ENCODE measurements at places on chromosomes 5 and 9. TPM values are rescaled to one million over a fixed set of nuclear protein-coding genes. Genes with fewer than 3 reads are reported as not detected.

GRCh38 chr9:83800236-83801033 is 17.1 kb downstream of the GKAP1 start:
- no peaks in the 10 kb centered on the region for H3K27me3 ChIP-seq
- H3K4me3 ChIP-seq: no peak overlapping the region
- peaks cover 15% of the 10 kb centered on the region for H3K36me3 ChIP-seq
- DNase-seq: no peak

- peak overlapping the region; percentile 91 for H3K27ac ChIP-seq
- peak overlapping the region; percentile 83 for H3K4me3 ChIP-seq
- H3K36me3 ChIP-seq: peaks cover 11% of the 10 kb centered on the region
- DNase-seq: peak; percentile 58
Observed at GRCh38 chr5:15501091-15501791, 1.3 kb downstream of the FBXL7 start.

GRCh38 chr5:115295777-115296123 is 704 bp downstream of the CCDC112 start:
- H3K27me3 ChIP-seq: peaks cover 6% of the 10 kb centered on the region
- peak overlapping the region; percentile 89 for H3K27ac ChIP-seq
- peaks cover 9% of the 10 kb centered on the region for H3K36me3 ChIP-seq
- peak overlapping the region; percentile 90 for H3K4me3 ChIP-seq

DNA sequence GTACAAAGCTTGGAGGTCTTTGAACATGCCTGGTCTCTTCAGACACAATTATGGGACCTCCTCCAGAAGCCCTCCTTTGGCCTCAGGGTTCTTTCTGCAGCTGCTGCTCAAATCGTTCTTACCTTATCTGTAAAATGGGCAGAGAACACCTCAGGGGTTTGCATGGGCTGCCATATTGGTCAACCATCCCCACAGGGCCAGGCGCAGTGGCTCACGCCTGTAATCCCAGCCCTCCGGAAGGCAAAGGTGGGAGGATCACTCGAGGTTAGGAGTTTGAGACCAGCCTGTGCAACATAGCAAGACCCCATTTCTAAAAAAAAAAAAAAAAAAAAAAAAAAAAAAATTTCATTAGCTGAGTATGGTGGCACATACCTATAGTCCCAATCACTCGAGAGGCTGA is 29.1 kb upstream of the TCF7 start:
- peaks cover 3% of the 10 kb centered on the region for H3K27me3 ChIP-seq
- H3K27ac ChIP-seq: no peak overlapping the region
- H3K4me1 ChIP-seq: no peaks in the 10 kb centered on the region
- H3K4me3 ChIP-seq: no peak overlapping the region
- H3K36me3 ChIP-seq: no peaks in the 10 kb centered on the region
- no peak for DNase-seq

- no peak for DNase-seq
- peaks cover 15% of the 10 kb centered on the region for H3K4me1 ChIP-seq
- H3K4me3 ChIP-seq: no peak overlapping the region
Observed at GRCh38 chr5:90015584-90016018, 394.0 kb downstream of the CETN3 start.

DNA sequence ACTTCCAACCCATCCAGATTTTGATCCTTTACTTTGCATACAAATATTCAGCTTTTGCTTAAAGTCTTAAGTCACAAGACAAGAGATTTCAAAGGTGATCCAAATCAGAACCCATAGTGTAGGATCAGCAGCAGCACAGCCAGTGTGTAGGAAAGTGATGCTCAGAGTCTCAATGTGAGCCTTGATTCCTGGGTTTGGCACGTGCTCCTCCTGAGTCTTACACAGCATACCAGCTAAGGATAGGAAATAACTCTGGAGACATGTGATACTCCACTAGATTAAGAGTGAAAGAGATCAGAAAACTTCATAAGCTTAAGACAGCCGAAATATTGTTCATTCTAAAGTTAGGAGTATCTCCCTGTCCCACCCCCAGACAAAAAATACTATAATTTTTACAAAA is 344.9 kb downstream of the SEMA5A start:
- no peaks in the 10 kb centered on the region for H3K27me3 ChIP-seq
- no peak for DNase-seq
- H3K4me1 ChIP-seq: no peaks in the 10 kb centered on the region
- no peaks in the 10 kb centered on the region for H3K36me3 ChIP-seq
- H3K27ac ChIP-seq: no peak overlapping the region

GRCh38 chr5:75734913-75735789 is 17.9 kb upstream of the POC5 start:
- no peaks in the 10 kb centered on the region for H3K36me3 ChIP-seq
- no peak overlapping the region for H3K4me3 ChIP-seq
- no peaks in the 10 kb centered on the region for H3K4me1 ChIP-seq

DNA sequence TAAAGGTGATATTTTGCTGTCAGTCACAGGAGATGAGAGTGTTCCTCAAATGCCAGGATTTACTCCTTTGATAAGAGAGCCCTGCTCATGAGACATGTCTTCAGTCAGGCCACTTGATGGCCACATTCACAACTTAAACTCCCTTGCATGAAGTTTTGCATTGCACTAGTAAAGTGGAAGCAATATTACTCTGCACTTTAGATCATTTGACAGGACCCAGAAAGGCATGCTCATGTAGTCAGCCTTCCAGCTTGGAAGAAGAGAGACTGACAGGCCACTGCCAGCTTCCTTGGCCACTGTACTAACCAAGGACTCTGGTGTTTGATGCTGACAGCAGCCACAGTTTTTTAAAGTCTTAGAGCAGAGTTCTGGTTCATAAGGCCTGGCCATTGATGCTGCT is 42.6 kb downstream of the NPR3 start:
- no peak overlapping the region for H3K4me3 ChIP-seq
- H3K4me1 ChIP-seq: no peaks in the 10 kb centered on the region
- H3K27me3 ChIP-seq: peaks cover 39% of the 10 kb centered on the region
- DNase-seq: no peak
- H3K27ac ChIP-seq: no peak overlapping the region

- no peak for DNase-seq
- peak overlapping the region; percentile 1 for H3K27ac ChIP-seq
- H3K36me3 ChIP-seq: no peaks in the 10 kb centered on the region
- H3K4me3 ChIP-seq: no peak overlapping the region
Observed at GRCh38 chr5:143445776-143446175, 42.3 kb upstream of the NR3C1 start.

- peak overlapping the region; percentile 47 for H3K27ac ChIP-seq
- no peaks in the 10 kb centered on the region for H3K36me3 ChIP-seq
- peaks cover 2% of the 10 kb centered on the region for H3K27me3 ChIP-seq
- no peak overlapping the region for H3K4me3 ChIP-seq
- no peak for DNase-seq
- peaks cover 24% of the 10 kb centered on the region for H3K4me1 ChIP-seq
Observed at GRCh38 chr9:115395511-115396021, 277.6 kb upstream of the TNC start.

GRCh38 chr9:93090091-93090655 is 5.8 kb upstream of the CARD19 start:
- peaks cover 33% of the 10 kb centered on the region for H3K4me1 ChIP-seq
- H3K27me3 ChIP-seq: no peaks in the 10 kb centered on the region
- H3K4me3 ChIP-seq: no peak overlapping the region
- no peak overlapping the region for H3K27ac ChIP-seq

The RORB gene
- 0.43 TPM for total RNA-seq

The FLT4 gene
- total RNA-seq: 1.8 TPM

The PBX3 gene
- 60.0 TPM for total RNA-seq

The ITK gene
- not detected for total RNA-seq
